ENCODE measurements at places on chromosomes 11 and 22. TPM values are rescaled to one million over a fixed set of nuclear protein-coding genes. Genes with fewer than 3 reads are reported as not detected.

OR51B2 gene
- not detected for total RNA-seq

OR5M3 gene
- not detected for total RNA-seq

KCNK4 gene
- total RNA-seq: 0.14 TPM

C11orf21 gene
- 71.2 TPM for total RNA-seq

- H3K27ac ChIP-seq: peak within 1 kb of the TSS; percentile 94
- H3K4me1 ChIP-seq: peaks cover 46% of the 10 kb centered on the region
- peak within 1 kb of the TSS; percentile 75 for H3K4me3 ChIP-seq
- peak; percentile 82 for DNase-seq
- peaks cover 29% of the 10 kb centered on the region for H3K36me3 ChIP-seq
- no peaks in the 10 kb centered on the region for H3K27me3 ChIP-seq
These were observed at the start of gene NUP160 for GRCh38 chr11:47847892-47848699. TSS of gene NUP160 (minus strand) at chr11:47848350. CDS start at chr11:47848318, 32 bp downstream.

DNA sequence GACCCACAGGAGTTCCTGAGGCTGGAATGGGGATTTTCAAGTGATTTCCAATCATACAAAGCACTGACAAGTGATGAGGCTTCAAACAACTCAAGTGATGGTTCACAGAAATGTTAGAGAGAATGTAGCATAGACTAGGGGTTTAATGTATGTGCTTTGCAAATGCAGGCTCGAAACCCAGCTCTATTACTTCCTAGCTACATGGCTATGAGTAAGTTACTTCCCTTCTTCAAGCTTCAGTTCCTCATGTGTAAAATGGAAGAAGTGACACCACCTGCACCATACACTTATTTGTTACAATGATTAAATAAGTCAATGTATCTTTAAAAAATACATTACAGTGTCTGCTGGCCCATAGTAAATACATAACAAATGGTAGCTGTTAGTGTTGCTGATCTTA, 139.8 kb downstream of the CCDC81 start:
- no peak overlapping the region for H3K4me3 ChIP-seq
- no peak for DNase-seq
- H3K36me3 ChIP-seq: no peaks in the 10 kb centered on the region
- no peaks in the 10 kb centered on the region for H3K27me3 ChIP-seq
- no peak overlapping the region for H3K27ac ChIP-seq
- no peaks in the 10 kb centered on the region for H3K4me1 ChIP-seq

DNA sequence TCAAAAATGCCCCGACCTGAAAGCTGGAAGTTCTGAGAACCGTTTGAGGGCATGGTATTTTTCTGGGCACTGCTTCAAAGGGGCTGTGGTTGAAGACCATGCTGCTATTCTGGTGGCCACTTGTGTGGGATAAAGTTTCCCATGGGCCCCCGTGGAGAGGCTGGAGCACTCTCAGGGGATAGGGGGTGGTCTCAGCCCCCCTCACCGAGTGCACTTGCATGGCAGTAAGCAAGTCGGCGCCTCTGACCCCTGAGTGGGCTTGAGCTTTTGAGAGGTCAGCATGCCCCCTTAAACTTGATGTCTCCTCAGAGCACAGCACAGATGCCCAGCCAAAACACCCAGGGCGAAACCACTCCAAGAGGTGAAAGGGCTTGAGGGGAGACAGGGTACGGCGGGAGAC, 35.6 kb downstream of the TIMP3 start:
- DNase-seq: no peak
- H3K4me3 ChIP-seq: no peak overlapping the region

GRCh38 chr11:113048820-113049768, 87.9 kb downstream of the NCAM1 start:
- DNase-seq: no peak
- no peak overlapping the region for H3K4me3 ChIP-seq
- H3K4me1 ChIP-seq: no peaks in the 10 kb centered on the region
- H3K36me3 ChIP-seq: no peaks in the 10 kb centered on the region
- no peak overlapping the region for H3K27ac ChIP-seq
- no peaks in the 10 kb centered on the region for H3K27me3 ChIP-seq

DNA sequence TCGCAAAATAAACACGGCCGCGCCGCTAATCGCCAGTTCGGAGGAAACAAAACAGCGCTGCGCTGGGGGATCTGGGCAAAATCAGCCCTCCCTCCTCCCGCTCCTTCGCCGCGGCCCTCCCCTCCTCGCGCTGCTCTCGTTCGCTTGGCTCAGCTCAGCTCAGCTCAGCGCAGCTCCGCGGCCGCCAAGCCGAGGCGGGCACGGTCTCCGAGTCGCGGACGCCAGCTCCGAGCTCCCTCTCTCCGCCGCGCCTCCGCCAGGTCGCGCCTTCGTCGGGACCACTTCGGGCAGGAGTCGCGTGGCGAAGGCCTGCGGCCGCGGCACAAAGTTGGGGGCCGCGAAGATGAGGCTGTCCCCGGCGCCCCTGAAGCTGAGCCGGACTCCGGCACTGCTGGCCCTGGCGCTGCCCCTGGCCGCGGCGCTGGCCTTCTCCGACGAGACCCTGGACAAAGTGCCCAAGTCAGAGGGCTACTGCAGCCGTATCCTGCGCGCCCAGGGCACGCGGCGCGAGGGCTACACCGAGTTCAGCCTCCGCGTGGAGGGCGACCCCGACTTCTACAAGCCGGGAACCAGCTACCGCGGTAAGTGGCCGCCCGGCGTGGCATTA, at the start of gene SPON1:
Gene SPON1 (plus strand): TSS at position 162 of the 607 bp plus-strand sequence. CDS start 182 bp downstream, at position 344.
- peak within 1 kb of the TSS; percentile 45 for H3K4me3 ChIP-seq
- peaks cover 59% of the 10 kb centered on the region for H3K27me3 ChIP-seq
- no peak within 1 kb of the TSS for H3K27ac ChIP-seq
- DNase-seq: peak; percentile 53

- no peaks in the 10 kb centered on the region for H3K4me1 ChIP-seq
- no peaks in the 10 kb centered on the region for H3K36me3 ChIP-seq
- no peak for DNase-seq
- H3K4me3 ChIP-seq: no peak overlapping the region
- peaks cover 3% of the 10 kb centered on the region for H3K27me3 ChIP-seq
These were observed 612.7 kb downstream of the BRD1 start for GRCh38 chr22:49214976-49215375.

- no peak overlapping the region for H3K27ac ChIP-seq
- H3K4me3 ChIP-seq: no peak overlapping the region
- H3K27me3 ChIP-seq: no peaks in the 10 kb centered on the region
- no peak for DNase-seq
These were observed 81.9 kb downstream of the UVRAG start for GRCh38 chr11:75896843-75897419.

- no peak for DNase-seq
- no peak overlapping the region for H3K4me3 ChIP-seq
- peaks cover 3% of the 10 kb centered on the region for H3K27me3 ChIP-seq
- no peak overlapping the region for H3K27ac ChIP-seq
- H3K36me3 ChIP-seq: no peaks in the 10 kb centered on the region
- H3K4me1 ChIP-seq: peaks cover 3% of the 10 kb centered on the region
These were observed 16.0 kb upstream of the PICK1 start for GRCh38 chr22:38040953-38041759.

GRCh38 chr11:111814106-111814505, 47.9 kb upstream of the PPP2R1B start:
- no peaks in the 10 kb centered on the region for H3K4me1 ChIP-seq
- H3K27me3 ChIP-seq: no peaks in the 10 kb centered on the region

DNA sequence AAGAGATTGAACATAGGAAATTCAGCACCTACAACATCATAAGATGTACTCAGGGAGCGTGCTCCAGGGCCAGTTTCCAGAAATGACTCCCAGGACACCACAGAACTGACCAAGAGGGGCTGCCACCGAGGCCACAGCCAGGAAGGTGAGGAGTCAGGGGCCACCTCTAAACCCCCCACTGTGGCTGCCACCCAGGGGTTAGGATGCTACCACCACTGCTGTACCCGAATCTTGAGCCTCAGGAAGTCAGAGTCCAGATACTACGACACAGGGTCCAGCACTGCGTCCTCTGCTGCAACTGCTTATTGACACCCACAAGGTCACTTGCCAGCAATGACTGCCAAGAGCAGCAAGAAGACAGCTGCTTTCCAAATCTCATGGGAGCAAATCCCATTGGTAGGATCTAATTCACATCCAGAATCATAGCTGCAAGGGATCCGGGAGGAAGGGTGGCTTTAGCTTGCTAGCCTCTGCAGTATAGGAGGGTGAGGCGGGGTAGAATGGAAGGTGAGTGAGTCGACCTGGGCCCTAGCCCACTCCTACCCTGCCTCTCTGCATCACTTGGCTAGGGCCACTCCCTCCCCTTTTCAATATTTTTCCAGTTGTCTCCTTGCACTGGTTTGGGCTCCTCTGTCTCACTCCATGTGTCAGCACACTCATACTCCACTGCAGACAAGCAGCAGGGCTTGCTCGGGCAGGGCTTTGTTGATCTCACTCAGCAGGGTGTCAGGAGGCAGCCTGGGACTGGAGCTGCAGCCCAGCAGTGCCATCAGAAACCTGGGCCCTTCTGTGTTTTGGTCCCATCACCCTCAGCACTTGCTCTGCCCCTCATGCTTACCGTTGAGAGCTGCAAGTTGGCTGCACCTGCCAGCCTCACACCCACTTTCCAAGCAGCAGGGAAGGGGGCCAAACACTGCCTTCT, 18.1 kb upstream of the CYTH4 start:
- H3K27ac ChIP-seq: no peak overlapping the region
- no peak for DNase-seq
- H3K4me3 ChIP-seq: no peak overlapping the region
- peaks cover 40% of the 10 kb centered on the region for H3K4me1 ChIP-seq

DNA sequence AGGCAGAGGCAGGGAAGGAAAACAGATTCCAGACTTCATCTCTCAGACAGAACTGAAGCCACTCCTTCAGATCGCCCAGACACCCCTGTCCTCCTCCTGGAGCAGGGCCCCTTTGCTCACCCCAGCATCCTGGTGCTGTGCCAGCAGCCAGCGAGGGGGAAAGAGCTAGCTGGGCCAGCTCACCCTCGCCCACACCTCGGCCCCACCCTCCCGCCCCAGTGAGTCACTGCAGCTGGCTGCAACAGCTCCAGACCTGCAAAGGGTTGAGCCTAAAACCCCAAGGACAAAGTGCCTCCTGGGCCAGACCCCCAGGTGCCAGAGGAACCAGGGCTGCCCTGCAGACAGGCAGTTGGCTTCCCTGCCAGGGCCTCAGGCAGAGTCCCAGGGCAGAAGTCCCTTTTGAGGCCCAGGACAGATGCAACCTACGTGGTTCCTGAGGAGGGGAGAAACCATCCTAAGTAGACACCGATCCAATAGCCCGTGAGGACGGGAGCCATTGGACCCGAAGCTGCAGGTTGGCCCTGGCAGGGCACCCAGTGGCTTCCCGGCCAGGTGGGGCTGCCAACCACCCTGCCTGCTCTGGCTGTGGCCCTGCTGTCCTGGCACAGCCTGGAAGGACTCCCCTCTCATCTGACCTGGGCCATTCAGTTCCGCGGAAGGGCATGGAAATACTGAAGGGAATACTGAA, 7.2 kb downstream of the AHNAK start:
- H3K4me1 ChIP-seq: peaks cover 77% of the 10 kb centered on the region
- H3K4me3 ChIP-seq: peak overlapping the region; percentile 23
- peak overlapping the region; percentile 52 for H3K27ac ChIP-seq
- peaks cover 45% of the 10 kb centered on the region for H3K36me3 ChIP-seq

DNA sequence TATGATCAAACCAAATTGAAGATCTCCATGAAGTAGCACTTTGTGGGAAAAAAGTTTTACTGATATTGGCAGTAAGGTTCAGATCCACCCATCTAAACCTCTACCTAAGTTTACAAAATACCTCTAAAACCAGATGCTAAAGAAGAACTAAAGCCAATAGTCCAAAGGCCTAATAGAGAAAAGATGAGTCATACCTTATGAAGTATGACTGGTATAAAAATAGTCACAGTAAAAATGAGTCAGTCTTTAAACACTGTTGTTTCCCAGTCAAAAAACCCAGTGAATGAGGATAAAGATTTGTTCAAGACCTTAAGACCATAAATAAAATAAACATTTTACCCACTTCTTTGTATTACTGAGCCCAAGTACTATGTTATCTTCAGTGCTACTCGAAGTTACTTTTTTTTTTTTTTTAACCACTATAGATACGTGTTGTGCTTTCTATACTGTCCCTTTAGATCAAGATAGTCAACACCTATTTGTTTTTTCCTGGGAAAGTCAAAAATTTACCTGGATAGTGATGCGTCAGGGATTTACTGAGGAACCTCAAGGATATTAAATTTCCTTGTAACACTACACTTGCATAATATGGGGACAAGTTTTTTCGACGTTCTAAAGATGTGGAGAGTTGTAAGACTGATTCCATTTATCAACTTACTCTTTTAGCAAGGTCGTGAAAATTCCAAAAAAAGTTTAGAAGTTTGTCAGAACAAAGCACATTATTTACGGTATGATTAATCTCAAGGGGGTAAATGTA, 87.3 kb downstream of the CCDC73 start:
- H3K27me3 ChIP-seq: no peaks in the 10 kb centered on the region
- DNase-seq: no peak
- no peak overlapping the region for H3K27ac ChIP-seq
- H3K36me3 ChIP-seq: no peaks in the 10 kb centered on the region
- H3K4me1 ChIP-seq: no peaks in the 10 kb centered on the region
- H3K4me3 ChIP-seq: no peak overlapping the region

- DNase-seq: no peak
- H3K4me1 ChIP-seq: no peaks in the 10 kb centered on the region
- no peak overlapping the region for H3K4me3 ChIP-seq
- H3K27me3 ChIP-seq: peaks cover 3% of the 10 kb centered on the region
- H3K27ac ChIP-seq: no peak overlapping the region
These were observed 274.9 kb downstream of the TENM4 start for GRCh38 chr11:79165908-79166307.

DNA sequence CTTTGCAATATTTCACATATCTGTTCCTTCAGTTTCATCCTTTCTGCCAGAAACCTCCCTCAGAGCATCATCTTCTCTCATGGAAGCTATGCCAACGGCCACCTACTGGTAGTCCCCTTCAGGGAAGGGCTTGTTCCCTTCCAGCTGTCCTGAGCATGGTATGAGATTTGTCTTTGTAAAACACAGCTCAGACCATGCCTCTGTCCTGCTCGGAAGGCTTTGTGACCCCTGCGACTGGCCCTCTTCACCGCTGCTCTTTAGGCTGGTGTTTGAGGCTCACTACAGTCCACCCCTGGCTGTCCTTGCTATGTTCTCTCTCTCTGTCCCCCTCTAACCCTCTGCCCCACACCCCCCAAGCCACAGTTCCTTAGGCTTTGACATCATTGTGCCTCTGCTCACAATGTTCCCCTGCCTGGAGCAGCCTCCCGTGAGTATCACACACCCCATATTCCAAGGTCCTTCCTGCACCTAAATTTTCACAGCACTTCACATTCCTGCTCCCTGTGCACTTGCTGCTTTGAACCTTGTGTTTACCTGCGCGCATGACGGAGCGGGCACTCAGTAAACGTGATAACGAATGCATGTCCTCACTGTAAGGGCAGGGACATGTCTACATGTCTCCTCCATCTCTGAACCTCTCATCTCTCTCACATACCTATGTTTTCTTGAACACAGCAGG, 24.0 kb upstream of the ACER3 start:
- no peaks in the 10 kb centered on the region for H3K36me3 ChIP-seq
- H3K4me3 ChIP-seq: no peak overlapping the region
- no peak for DNase-seq
- peaks cover 4% of the 10 kb centered on the region for H3K27me3 ChIP-seq
- no peaks in the 10 kb centered on the region for H3K4me1 ChIP-seq

GRCh38 chr22:19844377-19845053, 10.2 kb downstream of the GNB1L start:
- peak; percentile 16 for DNase-seq
- peak overlapping the region; percentile 30 for H3K4me3 ChIP-seq
- H3K4me1 ChIP-seq: peaks cover 29% of the 10 kb centered on the region
- H3K27me3 ChIP-seq: no peaks in the 10 kb centered on the region
- peaks cover 9% of the 10 kb centered on the region for H3K36me3 ChIP-seq
- peak overlapping the region; percentile 22 for H3K27ac ChIP-seq

Data from CD4-positive, alpha-beta T cell (primary cell).